CD4-positive, alpha-beta T cell treated with Interleukin-1 beta for 1 hour (primary cell): ENCODE measurements at places on chromosomes 2 and 18.

GRCh38 chr2:199197448-199197847 is 260.3 kb downstream of the SATB2 start:
- DNase-seq: no peak

DNA sequence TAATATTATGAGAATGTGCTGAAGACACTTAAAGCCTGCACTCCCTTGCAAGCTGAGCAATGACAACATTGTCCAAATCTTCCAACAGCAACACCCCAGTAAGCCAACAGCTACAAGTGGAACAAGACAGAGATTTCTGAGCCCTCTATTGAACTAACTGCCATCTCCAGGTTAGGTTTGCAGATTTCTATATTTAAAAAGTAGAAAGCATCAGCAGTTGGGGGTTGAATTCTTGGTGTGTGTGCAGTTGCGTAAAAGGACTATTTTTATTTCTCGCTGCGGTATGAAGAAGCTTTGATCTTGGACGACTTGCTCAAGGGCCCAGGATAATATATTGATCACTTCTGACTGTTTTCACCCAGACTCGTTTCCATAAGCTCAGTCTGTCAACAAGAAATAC is 106.2 kb upstream of the ZFP36L2 start:
- no peak for DNase-seq

- no peak for DNase-seq
Measured at GRCh38 chr2:18731666-18732065, 142.3 kb upstream of the NT5C1B start.

- DNase-seq: no peak
Measured at GRCh38 chr2:75077909-75078308, 119.5 kb downstream of the POLE4 start.

DNA sequence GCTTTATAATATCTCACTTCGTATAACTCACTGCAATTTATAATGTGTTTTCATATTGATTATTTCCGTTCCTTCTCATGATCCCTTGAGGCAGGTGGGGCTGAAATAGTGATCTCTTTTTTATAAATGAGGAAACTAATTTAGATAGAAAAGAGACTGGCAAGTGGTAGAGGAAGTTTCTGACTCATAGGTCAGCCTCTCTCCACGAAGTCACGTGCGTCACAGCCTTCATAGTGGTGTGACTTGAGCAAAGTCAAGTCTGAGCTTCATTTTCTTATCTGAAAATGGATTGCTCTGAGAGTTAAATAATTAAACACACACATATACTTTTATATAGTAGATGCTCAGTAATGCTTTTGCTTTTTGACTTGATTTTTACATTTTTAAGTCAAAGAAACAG is 19.9 kb downstream of the ABCG5 start:
- DNase-seq: peak; percentile 19

- no peak for DNase-seq
Measured at GRCh38 chr2:189837326-189837725, 53.1 kb downstream of the PMS1 start.

DNA sequence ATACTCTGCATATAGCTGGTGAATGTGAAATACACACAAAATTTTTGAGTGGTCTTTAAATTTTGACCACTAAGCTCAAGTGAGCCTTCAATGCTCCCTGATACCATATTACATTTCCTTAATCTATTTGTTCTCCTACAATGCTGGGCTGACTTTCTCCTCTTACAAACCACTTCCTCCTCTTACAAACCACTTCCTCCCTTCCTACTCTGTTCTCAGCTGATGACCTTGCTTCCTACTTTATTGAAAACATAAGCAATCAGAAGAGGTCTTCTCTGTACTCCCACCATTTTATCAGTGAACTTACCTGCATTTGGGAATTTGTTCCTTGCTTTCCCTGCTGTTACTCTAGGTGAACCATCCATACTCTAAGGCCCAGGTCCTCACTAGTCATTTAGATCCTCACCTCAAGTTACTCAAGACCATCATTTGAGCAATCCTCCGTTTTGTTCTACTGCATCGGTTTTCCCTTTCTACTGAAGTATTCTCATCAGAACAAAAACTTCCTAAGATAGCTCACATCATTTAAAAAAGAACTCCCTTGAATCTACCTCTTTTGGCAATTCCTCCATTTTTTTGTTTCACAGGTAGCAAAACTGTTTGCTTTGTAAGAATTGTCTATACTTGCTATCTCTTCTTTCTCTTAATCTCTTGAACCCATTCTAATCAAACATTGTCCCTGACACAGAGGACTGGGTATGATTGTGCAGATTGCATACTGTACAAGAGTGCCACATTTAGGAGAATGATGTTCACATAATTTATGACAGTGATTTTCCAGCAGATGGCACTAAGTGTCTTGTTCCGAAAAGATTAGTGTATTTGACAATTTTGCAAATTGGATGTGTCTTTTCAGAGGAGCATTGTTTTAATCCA is 96.5 kb downstream of the EPB41L5 start:
- DNase-seq: no peak

GRCh38 chr2:207260021-207260420 is 94.3 kb upstream of the KLF7 start:
- DNase-seq: no peak

DNA sequence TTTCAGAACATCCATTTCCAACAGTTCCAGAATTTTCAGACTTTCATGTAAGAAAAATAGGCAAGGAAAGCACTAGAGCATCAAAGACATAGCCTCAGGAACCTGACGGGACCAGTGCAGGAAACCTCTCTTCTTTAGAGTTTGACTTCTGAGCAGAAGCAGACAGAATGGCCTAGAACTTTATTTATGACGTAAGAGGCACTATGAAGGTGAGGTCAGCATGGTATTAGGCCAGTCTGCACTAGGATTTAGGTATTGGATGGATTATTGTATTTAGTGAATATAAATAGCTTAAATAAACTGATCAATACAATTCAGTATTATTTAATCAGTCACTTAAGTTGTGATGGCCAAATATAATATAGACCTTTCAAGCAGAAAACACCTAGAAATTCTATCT is 117.6 kb downstream of the CYRIA start:
- no peak for DNase-seq

GRCh38 chr18:25225151-25225550 is 126.8 kb downstream of the ZNF521 start:
- peak; percentile 8 for DNase-seq
